Myometrial cell (primary cell): ENCODE measurements at places on chromosomes 16 and 17. TPM values are rescaled to one million over a fixed set of nuclear protein-coding genes. Genes with fewer than 3 reads are reported as not detected.

P2RX1 gene
- not detected in 2 replicates for total RNA-seq

C16orf92 gene
- not detected in 2 replicates for total RNA-seq

CHTF18 gene
- 14.4 and 17.4 TPM in 2 replicates for total RNA-seq

TERB1 gene
- total RNA-seq: not detected in 2 replicates

KRTAP9-2 gene
- total RNA-seq: not detected in 2 replicates

SLC16A11 gene
- total RNA-seq: not detected in 2 replicates

C17orf67 gene
- 0.35 TPM in 1 of 2 replicates, not detected in the other for total RNA-seq

WIPI1 gene
- total RNA-seq: 73.2 and 75.0 TPM in 2 replicates

ABCA8 gene
- total RNA-seq: 19.7 and 23.6 TPM in 2 replicates

ZSCAN10 gene
- not detected in 2 replicates for total RNA-seq

SDK2 gene
- under 0.01 and 0.29 TPM in 2 replicates for total RNA-seq

TBC1D3C gene
- total RNA-seq: not detected in 2 replicates
